ENCODE measurements at places on chromosomes 13 and 19.
A peak's percentile ranks its signal among the peaks of the same experiment; 100 is the strongest.

GRCh38 chr13:74758188-74758587 is 624.0 kb upstream of the KLF12 start:
- DNase-seq, result no peak

DNA sequence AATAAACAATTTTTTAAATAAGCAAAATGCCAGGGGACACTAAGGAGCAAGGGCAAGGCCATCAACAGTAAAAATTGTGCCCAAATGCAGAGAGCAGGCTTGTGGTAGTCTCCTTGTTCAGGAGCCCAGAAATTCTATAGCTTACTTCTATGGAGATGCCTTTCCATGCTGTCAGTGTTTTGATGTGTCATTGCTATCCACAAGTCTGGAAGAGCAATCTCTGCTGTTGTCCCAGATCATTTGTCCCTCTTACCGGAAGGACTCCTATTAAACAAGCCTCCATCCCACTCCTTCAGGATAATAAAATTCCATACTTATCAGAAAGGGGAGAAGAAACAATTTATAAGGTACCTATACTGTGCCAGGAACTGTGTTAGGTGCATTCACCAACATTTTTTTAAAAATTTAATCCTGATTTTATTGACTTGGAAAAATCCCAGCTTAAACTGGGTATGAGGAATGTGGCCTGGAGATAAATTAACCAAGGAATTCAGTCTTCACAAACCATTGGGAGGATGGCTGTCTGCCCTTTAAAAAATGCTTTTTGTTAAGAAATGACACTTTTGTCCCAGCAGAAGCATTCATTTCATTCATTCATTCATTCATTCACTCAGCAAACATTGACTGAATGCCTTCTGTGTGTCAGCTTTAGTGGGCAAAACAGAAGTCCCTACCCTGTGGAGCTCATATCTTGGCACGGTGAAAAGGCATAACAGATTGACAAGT is 26.8 kb upstream of the CYSLTR2 start:
- DNase-seq, result no peak

GRCh38 chr13:32432856-32433255 is 4.9 kb upstream of the N4BP2L1 start:
- DNase-seq, result no peak

- peak; percentile 58 for DNase-seq
Observed at GRCh38 chr19:19053508-19054314, 10.1 kb upstream of the SLC25A42 start.

DNA sequence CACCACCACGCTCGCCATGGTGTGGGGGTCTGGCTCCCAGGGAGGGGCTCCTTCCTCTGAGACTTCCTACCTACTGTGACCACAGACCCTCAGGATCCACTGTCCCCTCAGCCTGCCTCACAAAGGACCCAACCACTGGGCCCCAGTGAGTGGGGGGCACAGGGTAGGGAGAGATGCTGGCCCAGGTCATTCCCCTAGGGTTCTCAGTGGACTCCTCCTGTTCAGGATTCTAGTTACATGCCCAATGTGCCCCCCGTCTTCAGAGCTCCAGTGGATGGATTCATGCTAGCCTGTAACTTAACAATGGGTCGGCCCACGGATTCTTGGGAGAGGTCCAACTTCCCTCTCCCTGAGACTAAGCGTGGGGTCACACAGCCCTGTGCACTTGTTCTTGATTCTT is at the start of gene TSKS:
Gene TSKS, minus strand, starts transcription at position 77 of the 400 bp plus-strand sequence. Its CDS starts 59 bp downstream, at position 18.
- DNase-seq, result no peak

GRCh38 chr13:108213946-108214345 is 1.4 kb downstream of the LIG4 start:
- no peak for DNase-seq

DNA sequence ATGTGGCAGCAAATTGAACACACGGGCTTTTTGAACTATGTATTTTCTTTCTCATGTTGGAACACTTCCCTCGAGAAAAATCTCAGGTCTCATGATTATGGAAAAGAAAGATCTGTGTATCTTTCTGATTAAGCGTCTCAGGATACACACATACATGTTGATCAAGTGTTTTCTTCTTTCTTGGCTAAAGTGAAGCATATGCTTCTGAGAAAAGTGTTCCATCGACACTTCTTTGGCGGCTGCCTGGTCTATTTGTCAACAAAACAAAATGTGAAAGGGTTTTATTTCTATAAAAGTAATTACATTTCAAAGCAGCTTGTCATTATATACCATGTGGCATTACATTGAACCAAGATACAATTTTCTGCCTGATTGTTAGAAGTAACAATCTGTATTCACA is 157.5 kb downstream of the DLEU7 start:
- DNase-seq, result no peak

DNA sequence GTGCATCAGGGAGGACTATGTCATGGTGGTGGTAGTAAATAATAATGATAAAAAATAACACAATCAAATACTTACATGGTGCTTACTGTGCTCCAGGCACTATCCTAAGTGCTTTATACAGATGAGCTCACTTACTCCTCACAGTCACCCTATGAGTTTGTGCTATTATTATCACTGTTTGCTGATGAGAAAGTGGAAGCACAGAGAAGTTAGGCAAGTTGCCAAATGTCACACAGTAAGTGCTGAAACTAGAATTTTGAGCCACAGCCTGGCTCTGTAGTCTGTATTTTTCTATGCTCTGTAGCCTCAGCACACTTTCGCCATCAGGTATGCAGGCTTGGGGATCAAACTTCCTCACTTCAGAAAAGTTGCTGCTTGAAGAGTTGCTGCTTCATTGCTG is 46.6 kb downstream of the HTR2A start:
- DNase-seq, result no peak

DNA sequence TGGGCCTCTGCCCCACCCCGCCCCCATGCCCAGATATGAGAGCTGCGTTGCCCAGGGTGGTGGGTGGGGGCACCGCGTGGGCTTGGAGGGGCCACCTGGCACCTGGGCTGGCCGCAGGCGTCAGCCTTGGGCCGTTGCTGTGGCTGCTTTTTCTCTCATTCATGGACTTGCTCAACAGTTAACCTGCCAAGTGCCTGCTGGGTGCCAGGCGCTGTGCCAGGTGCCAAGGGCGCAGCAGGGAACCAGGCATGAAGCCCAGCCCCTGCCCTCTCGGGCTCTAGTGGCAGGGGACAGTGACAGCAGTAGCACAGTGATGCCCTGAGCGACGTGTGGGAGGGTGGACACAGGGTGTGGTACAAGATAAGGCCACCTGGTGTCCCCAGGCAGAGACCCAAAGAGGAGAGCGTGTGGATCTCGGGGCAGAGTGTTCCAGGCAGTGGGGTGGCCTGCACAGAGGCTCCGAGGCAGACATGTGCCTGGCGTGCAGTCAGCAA is 28.1 kb downstream of the DHX34 start:
- DNase-seq, result no peak

- no peak for DNase-seq
Observed at GRCh38 chr13:56400774-56401173, 739.9 kb upstream of the PRR20A start.

GRCh38 chr13:78409172-78409571 is 194.2 kb downstream of the POU4F1 start:
- DNase-seq, result no peak

GRCh38 chr13:113901231-113901630 is 37.4 kb upstream of the GAS6 start:
- DNase-seq, result peak; percentile 1

- no peak for DNase-seq
Observed at GRCh38 chr13:28531845-28532387, 37.0 kb upstream of the FLT1 start.

- DNase-seq, result no peak
Observed at GRCh38 chr13:73997964-73998363, 136.2 kb downstream of the KLF12 start.

GRCh38 chr13:52125547-52125946 is 3.3 kb downstream of the NEK5 start:
- DNase-seq, result no peak

DNA sequence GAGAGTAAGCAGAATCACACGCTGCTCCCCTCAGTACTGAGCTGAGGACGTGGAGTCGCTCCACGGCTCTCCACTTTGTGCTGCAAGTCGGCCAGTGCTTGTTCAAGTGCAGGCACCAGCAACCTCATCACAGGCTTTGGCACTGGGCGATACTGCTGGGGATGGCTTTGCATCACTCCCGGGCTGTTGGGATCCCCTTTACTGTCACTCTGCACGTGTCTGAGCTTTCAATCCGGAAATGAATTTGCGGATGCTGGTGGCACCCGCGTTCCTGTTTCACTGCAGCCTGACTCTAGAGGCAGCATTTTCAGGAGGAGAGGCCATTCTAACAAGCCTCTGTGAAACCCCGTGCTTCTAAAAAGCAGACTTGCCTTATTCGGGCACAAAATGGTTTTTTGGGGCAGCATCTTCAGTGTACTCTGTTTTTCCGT is 19.1 kb downstream of the SMARCA4 start:
- peak; percentile 60 for DNase-seq

DNA sequence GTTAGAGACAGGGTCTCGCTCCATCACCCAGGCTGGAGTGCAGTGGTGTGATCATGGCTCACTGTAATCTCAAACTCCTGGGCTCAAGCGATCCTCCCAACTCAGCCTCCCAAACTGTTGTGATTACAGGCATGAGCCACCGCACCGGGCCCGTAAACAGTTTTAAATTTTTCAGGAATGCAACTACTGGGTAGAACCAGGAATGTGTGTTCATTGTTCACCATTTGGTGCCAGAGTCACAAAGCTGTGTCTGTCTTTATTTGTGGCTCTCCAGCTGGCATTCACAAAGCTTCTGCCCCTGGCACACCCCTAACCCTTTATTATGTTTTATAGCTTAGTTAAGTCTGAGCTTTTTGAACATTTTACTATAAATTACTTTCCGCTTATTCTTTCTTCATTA is 19.8 kb upstream of the ACP7 start:
- DNase-seq, result no peak

- DNase-seq, result no peak
Observed at GRCh38 chr13:105725887-105726286, 809.6 kb downstream of the EFNB2 start.

DNA sequence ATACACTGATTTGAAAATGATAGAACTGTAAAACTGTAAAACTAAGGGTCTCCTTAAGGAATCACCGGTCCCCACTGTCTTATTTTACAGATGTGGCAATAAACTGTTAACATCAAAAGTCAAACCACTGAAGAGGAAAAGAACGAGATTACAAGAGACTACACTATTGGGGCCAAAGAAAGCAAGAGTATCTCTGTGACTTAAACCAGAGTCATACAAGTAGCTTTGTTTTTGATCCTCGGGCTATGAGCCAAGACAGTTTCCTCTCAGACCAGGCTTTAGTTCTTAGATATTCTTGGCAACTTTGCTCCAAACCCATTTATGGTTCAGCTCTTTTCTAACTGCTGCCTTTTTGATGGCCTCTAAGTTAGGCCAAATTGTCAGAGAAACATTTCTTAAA is 113.8 kb downstream of the TBC1D4 start:
- no peak for DNase-seq

- DNase-seq, result no peak
Observed at GRCh38 chr13:62418872-62419271, 1003.2 kb upstream of the PCDH20 start.

DNA sequence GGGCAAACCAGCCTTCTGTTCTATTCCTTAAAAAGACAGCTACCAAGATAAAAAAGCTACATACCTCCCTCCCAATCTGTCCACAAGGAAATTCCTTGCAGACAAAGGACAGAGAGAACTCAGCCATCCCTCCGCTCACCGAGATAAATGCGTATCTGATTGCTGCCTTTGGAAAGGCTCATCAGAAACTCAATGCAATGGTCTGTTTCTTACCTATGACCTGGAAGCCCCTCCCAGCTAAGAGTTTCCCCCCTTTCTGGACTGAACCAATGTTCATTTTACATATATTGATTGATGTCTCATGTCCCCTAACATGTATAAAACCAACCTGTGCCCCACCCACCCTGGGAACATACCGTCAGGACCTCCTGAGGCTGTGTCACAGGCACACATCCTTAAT is 11.6 kb downstream of the BTBD2 start:
- DNase-seq, result no peak

DNA sequence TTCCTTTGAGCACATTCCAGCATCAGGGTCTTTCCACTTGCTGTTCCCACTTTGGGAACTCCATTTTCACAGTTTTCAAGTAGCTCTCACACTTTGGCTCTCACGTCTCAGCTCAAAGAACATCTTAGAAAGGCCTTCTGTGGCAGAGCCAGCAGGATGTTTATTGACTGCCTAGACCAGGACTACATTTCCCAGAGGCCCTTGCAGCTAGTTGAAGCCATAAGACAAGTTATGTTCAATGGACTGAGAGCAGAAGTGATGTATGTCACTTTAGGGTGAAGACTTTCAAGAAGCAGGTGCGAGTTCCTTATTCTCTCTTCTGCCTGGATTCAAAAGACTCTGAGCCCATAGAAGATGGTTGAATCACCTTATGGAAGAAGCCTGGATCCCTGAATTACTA is 4.3 kb upstream of the HAUS5 start:
- no peak for DNase-seq

- DNase-seq, result no peak
Observed at GRCh38 chr13:100230769-100231149, 141.9 kb downstream of the PCCA start.

DNA sequence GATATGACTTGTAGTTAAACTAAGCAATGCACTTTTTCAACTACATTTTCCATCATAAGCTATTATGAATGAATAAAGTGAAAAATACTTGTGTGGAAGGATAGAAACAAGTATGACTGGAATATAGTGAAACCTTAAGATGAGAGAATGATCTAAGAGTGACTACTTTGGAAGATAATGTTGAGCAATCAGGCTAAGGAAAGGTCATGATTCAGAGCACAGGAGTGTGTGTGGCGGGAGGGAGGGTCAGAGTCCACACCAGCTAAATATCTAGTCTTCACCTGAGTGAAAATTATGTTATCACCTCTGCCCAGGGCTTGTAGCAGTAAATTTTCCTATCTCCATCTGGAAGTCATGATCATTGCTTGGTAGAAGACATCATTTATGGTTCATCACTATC is 833.4 kb upstream of the ATXN8OS start:
- DNase-seq, result no peak

- peak; percentile 60 for DNase-seq
Observed at GRCh38 chr19:47723581-47723940, 10.3 kb downstream of the EHD2 start.

- no peak for DNase-seq
Observed at GRCh38 chr19:41888926-41889325, 5.9 kb downstream of the ARHGEF1 start.

GRCh38 chr19:43499042-43499441 is 5.5 kb downstream of the PHLDB3 start:
- DNase-seq, result no peak

- no peak for DNase-seq
Observed at GRCh38 chr13:23778879-23779278, 110.3 kb downstream of the MIPEP start.

- no peak for DNase-seq
Observed at GRCh38 chr19:2043961-2044708, 6.9 kb downstream of the MKNK2 start.

Data from activated CD4-positive, alpha-beta memory T cell treated with anti-CD3 and anti-CD28 coated beads for 36 hours (primary cell).